ENCODE measurements at places on chromosomes 2 and 18.

GRCh38 chr2:233140978-233141377 is 80.8 kb downstream of the INPP5D start:
- no peak for DNase-seq

GRCh38 chr2:177460973-177461585 is 68.5 kb downstream of the AGPS start:
- no peak for DNase-seq

DNA sequence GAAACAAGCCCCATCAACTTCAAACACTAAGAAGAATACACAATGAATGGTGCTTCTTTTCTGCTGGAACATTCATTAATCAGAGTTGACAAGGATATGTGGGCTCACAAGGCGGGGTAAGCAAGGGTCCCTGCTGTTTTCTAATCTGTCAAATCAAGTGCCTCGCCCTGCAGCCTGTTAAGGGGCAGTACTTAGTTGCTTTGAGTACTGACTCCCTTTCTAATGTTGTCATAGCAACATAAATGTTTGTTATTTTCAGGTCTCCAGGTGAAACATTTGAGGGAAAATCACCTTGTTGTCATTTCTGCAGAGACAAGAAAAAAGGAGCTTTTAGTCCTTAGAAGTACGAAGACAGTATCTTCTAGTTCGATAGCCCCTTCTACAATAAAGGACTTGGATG is 284.7 kb upstream of the PKDCC start:
- DNase-seq: no peak

GRCh38 chr18:34970106-34970505 is 71.1 kb upstream of the MAPRE2 start:
- no peak for DNase-seq

DNA sequence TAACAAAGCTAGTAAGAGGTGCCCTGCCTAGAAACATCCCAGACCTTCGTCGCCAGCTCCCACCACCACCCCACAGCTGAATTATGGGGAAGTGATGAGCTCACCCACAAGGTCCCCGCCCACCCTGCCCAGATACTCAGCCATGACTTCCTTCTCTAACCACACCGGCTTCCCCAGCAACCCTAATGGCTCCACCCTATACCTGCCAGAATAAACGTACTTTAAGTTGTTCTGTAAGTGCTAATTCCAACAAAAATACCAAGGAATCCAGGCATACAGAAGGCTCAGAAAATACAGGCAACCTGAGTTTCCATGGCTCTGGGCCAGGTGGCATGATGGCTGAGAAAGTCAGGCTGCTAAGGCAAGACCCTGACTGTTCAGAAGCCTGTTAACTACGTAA is 39.1 kb downstream of the TMEM163 start:
- DNase-seq: peak; percentile 23

DNA sequence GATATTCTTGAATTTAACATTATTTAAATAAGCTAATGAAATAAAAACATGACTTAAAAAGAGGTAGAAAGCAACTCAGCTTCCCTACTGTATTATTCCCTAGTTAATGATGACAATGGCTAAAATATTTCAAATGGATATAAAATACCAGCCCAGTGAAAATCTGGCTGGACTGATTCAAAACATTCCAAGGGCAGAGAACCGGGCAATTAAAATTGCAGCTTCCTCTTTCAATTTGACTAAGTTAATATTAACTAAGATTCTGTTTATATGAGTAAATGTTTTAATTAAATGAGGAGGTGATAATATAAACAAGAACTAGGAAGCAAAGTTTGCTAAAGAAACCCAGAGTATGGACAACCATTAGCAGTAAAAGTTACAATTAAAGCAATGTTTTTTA is 65.6 kb downstream of the RAPH1 start:
- no peak for DNase-seq

GRCh38 chr2:216930716-216931115 is 70.9 kb upstream of the TNP1 start:
- DNase-seq: no peak

Measured in stimulated activated CD8-positive, alpha-beta memory T cell treated with anti-CD3 and anti-CD28 coated beads, Interleukin-12 subunit alpha, Interleukin-12 subunit beta, amount 100 ng/mL, for 1 hour (primary cell).